ENCODE measurements at places on chromosomes 3 and 15. TPM values are rescaled to one million over a fixed set of nuclear protein-coding genes. Genes with fewer than 3 reads are reported as not detected.

GRCh38 chr15:55530861-55531313, 22.9 kb upstream of the DNAAF4 start:
- DNase-seq: no peak

DNA sequence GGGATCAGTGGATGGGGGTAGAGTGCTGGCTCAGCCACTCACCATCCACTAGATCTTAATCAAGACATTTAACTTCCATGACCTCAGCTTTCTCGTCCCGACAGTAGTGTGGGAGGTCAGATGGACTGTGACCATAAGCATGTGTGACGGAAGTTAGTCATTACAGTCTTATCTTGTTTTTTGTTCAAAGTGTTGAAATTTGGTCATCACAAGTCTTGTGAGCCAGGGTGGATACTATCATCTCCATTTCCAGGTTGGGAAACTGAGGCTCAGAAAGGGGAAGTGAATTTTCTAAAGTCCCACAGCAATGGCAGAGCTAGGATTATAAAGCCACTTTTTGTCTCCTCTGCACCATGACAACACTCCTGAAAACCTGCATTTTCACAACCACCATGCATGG, 32.0 kb upstream of the ITGA11 start:
- no peak for DNase-seq

DNA sequence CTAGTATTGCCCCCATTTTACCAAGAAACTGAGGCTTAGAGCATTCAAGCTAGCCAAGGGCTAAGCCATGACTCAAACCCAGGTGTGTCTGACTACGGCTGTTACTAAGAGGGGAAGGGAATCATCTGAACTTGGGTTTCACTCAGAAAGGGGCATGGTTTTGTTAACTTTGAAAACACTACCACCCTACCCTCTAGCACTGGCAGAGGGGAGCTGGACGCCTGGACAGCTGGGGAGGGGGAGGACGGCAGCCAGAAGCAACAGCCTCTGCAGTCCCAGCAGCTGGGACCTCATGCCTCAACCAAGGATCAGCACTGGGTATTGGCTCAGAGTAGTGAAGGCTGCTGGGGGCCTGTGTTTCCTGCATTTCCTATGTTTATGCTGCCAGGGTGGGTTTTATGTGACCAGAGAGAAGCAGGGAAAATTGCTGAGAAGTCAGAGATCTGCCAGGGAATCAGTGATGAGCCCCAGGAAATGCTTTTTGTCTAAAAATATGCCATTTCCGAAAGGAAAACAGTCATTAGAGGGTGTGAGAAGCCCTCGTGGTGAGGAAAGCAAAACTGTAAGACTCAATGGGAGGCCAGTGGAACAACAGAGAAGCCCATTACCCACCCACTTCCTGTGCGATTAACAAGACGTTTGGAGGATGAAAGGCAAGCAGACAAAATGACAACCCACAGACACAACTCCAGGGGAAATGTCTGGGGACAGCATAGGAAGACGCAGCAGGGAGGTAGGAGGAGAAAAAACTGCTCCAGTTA, 41.2 kb downstream of the LIPC start:
- no peak for DNase-seq

DNA sequence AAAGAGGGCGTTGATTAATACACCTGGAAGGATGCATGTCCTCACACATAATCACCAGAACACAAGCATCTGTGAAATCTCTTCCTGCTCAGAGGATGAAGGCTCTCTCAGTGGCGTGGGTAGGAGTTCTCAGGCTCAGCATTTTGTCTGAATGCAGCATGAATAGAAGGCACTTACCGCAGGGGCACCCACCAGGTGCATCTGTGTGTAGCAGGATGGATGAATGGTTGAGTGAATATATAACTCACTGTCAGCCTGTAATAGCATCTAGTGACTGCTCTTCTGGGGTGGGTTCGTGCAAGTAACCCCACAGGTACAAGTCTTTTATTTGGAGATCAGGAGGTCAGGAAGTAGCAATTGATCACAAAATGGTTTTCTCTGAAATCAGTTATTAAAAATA, 143.0 kb downstream of the SQOR start:
- no peak for DNase-seq

- DNase-seq: peak; percentile 49
These were observed 41.5 kb downstream of the TLE3 start for GRCh38 chr15:70056091-70056680.

GRCh38 chr3:177089901-177090300, 107.4 kb downstream of the TBL1XR1 start:
- no peak for DNase-seq

GRCh38 chr15:90665288-90666134, 51.6 kb upstream of the BLM start:
- peak; percentile 69 for DNase-seq

DNA sequence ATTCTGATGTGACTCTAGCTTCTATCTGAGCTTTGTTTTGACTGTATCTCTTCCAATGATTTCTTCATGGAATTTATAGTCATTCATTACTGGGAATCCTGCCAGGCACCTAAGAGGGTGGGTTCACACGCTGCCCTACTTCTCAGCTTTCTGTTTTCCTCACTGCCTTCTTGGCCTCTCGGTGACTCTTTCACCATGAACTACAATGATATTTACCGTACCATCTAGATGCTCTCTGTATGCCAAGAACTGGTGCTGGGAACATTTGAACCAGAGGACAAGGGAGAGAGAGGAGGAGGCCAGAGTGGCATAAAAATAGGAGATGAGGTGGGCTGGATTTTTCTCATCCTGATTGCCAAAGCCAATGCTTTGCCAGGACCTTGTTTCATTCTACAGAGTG, 280.0 kb upstream of the P2RY1 start:
- no peak for DNase-seq

DNA sequence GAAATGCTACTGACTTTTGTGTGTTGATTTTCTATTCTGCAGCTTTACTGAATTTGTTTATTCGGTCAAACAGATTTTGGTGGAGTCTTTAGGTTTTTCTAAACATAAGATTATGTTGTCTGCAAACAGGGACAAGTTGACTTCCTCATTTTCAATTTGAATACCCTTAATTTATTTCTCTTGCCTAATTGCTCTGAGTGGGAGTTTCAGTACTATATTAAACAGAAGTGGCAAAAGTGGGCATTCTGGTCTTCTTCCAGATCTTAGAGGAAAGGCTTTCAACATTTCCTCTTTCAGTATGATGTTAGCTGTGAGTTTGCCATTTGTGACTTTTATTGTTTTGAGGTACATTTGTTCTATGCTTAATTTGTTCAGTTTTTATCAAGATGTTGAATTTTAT, 268.5 kb downstream of the WNT5A start:
- no peak for DNase-seq

DNA sequence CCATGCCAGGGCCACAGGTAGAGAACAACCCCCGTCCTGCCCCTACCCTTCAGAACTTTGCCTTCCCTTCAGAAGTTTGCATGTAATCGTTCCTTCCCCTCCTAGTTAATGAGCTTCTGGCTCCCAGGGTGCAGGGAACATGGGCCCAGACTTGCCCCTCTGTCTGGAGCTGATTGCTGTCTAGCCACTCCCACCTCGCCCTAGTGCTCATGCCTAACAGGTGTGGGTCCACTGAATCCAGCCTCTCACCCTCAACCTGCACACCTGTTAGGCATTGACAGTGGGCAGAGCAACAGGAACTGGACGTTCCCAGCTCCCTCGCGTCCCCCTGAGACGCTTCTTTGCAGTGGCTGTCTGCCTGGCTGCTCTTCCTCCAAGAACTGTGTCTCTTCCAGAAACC, 40.3 kb downstream of the WNT5A start:
- DNase-seq: no peak

DNA sequence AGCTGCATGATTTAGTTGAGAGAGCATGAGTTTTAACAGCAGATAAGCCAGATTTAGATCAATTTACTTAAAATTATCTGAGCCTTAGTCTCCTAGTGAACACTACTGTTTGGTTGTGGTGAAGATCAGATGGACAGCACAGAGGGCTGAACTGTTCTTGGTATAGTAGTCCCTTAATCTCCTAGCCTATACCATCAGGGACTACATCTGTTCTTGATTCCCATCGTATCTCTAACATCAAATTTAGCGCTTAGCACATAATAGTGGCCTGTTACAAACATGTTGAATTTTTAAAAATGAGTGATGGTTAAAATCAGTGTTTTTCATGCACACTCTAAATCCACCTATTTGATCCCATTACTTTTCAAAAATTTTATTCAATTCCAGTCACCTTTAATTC, 507.7 kb downstream of the GRM7 start:
- no peak for DNase-seq

GRCh38 chr15:82072926-82073537, 27.2 kb upstream of the MEX3B start:
- DNase-seq: no peak

DNA sequence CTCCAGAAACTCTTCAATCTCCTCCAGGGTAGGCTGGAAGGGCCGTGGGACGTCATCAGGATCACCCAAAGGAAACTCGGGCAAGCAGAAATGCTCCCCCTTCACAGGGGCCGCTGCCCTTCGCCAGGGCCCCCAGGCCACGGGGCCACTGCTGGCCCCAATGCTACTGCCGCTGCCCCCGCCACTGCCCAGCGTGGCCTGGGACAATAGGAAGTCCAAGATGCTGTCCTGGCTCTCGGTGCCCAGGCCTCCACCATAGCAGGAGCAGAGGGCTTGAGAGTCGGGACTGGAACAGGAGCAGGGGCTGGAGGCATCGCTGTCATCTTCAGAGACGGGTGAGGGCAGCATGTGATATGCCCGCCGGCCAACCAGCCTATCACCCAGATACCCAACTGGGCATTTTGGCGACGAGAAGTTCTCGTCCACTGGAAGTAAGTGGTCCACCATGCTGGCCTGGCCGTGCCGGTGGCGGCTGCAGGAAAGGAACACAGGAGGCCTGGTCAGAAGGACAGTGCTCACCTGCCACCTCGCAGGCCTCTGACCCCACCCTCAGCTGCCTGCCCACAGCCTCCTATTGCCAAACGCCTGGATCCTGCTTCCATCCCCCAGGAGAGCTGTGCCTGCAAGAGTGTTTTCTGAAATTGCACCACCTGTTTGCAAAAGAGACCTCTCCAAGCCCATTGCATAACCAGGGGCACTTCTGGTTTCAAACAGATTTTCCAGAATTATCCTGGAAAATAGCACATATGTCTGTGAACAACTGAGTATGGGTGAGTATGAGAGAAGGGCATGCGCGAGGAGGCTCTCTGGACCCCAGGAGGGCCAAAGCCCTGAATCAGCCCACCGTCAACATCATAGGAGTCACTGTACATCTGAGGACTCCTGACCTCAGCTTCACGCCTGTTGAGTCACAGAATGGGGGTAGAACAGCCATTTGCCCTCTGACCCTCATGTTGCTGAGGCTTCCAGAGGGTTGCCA, 4.4 kb downstream of the KLF15 start:
- DNase-seq: no peak

GRCh38 chr15:55108858-55109518, 87.8 kb downstream of the RSL24D1 start:
- DNase-seq: peak; percentile 24

- no peak for DNase-seq
These were observed 32.7 kb downstream of the AADACL2 start for GRCh38 chr3:151766454-151766853.

GOLGA8G gene
- not detected for total RNA-seq

ATG7 gene
- 64.9 TPM for total RNA-seq

RLBP1 gene
- total RNA-seq: not detected

CRYGS gene
- total RNA-seq: 3.8 TPM

COL6A5 gene
- total RNA-seq: not detected

CHAC1 gene
- 0.32 TPM for total RNA-seq

CPN2 gene
- total RNA-seq: 0.16 TPM

REC114 gene
- total RNA-seq: not detected

CCNL1 gene
- 573 TPM for total RNA-seq

PIERCE2 gene
- 1.6 TPM for total RNA-seq

Data from breast epithelium (tissue), 4 donors.